ENCODE measurements at places on chromosomes 4 and X.

DNA sequence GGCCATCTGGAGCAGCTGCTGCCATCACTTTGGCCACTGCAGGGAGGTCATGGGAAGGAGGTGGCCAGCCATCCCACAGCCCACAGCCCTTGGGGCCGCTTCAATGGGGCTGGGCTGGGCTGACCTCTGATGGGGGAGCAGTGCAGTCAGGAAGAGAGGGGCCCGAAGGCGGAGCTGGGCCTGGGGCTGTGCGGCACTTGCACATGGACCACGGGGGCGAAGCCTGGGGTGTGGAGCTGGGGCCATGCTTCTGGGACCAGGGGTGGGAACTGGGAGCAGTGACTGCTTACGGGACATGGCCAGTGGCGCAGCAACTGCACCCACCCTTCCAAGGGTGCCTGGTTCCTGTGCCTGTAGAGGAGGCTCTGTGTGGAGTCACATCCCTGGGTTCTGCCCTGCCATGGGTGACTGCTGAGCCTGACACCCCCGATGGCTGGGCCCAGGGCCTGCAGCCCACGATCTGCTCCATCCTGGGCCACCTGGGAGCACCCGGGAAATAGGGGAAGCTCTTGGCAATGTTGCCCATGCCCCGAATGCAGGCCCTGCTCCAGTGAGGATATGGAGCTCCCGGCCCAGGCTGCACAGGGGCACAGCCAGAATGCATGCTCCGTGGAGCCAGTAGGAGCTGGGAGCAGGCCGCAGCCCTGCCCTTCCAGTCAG is 22.4 kb upstream of the SULT1B1 start:
- DNase-seq, result peak; percentile 1

GRCh38 chrX:40174854-40175510 is 77.2 kb upstream of the BCOR start:
- peak; percentile 70 for DNase-seq

GRCh38 chr4:109315818-109316217 is 13.4 kb upstream of the COL25A1 start:
- DNase-seq, result no peak

DNA sequence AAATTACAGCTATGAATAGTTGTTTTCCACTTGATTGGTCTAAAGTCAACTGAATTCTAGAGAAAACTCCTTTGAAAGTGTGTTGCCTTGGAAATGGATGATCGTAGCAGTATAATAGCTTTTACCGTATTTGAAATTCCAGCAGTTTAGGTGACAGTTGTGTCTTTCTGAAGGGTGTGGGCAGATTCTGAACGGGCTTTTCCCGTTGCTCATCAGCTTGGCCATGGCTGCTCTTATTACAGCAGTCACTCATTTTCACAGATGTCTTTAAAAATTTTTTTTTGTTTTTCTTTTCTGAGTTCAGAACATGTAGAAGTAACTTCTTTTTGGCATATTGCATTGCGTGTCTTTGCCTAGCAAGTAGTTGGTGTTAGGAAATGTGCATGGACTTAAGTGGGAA is 69.6 kb upstream of the SLC4A4 start:
- DNase-seq, result no peak

- no peak for DNase-seq
Measured at GRCh38 chr4:125135652-125136051, 179.1 kb upstream of the FAT4 start.
